ENCODE measurements at places on chromosomes 7 and 10.
A peak's percentile ranks its signal among the peaks of the same experiment; 100 is the strongest.

DNA sequence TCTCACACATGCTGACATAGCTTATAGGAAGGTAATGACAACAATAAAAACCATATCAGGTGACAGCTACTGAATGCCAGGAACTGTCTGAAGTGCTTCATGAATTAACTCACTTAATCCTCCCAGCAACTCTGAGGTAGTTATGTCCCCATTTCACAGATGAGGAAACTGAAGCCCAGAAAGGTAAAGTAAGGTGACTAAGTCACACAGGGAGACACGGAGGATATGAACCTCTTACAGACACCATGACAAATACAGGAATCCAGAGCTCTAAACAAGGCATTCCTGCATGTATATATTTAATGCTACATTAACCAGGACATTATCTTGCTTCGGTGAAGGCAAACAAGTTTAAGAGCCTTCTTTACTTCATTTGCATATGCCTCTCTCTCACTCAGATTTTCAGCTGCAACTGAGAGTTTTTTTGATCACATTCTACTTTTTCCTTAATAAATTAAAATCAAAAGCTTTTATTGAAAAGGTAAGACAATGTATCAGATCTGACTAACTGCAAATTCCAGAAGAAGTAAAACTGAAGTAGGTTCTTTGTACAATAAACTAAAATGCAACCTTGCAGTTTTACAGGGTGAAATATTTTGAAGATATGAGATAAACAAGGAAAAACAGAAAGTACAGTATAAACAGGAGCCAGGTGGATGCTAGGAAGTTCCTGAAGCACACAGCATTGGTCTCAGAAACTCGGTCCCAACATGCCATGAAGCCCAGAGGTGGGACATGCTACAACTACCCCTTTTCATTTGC lies 79.5 kb downstream of the SGMS1 start:
- DNase-seq = no peak

- DNase-seq = no peak
Observed at GRCh38 chr10:133388973-133389818, 4.8 kb upstream of the MTG1 start.

GRCh38 chr10:121851786-121852185 lies 76.0 kb downstream of the ATE1 start:
- no peak for DNase-seq

- no peak for DNase-seq
Observed at GRCh38 chr10:6843481-6843881, 263.4 kb upstream of the PRKCQ start.

DNA sequence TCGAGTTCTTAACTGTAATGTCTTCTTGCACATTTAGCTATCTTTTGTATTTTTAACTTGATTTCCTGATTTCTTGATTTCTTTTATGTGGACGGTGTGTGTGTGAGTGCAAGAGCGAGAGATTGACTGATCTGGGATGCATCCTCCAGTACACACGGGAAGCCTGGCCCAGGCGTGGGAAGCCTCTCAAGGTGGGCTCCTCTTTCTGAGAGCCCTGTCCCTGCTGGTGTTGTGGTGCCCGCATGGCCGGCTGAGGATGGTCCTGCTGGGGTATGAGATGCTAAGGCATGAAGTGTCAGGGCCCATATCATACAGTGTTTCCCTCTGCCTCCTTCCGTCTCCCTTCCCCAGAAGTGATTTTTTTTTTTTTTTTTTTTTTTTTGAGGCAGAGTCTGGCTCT lies 130.8 kb upstream of the TCERG1L start:
- DNase-seq = no peak

- no peak for DNase-seq
Observed at GRCh38 chr10:76543655-76544054, 1094.0 kb downstream of the KCNMA1 start.

DNA sequence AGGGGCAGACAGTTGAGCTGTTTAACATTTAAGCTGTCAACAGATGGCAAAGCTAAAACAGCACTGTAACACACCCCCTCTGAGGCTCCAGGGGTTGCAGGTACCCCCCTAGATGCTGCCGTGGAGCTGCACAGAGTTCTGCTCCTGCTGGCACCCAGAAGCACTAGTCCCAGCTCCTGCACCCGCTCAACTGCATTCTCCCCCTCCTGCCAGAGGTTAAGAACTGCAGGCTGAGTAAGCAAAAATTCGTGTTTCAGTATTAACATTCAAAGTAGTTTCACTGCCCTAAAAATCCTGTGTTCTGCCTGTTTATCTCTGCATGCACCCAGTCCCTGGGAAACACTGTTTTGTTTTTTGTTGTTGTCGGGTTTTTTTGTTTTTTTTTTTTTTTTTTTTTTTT lies 790.8 kb upstream of the KCND2 start:
- DNase-seq = peak; percentile 49

GRCh38 chr10:29465384-29465783 lies 169.4 kb downstream of the SVIL start:
- peak; percentile 30 for DNase-seq

DNA sequence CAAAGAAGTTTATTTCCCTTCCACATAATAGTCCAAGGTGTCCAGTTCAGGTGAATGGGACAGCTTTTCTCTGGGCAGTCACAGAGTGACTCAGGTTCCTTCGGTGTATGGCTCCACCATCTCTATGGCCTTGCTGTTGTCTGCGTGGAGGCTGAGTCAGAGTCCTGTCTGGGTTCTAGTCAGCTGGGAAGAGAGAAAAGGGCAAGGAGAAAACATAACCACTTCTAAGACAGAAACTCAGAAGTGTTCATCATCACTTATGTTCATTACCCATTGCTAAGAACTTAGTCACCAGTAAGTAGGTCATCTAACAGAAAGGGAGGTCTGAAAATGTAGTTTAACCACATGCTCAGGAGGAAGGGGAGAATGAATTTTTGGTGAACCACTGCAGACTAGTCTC lies 32.4 kb upstream of the CCDC7 start:
- no peak for DNase-seq

- DNase-seq = no peak
Observed at GRCh38 chr10:26776258-26776657, 78.8 kb downstream of the PDSS1 start.

DNA sequence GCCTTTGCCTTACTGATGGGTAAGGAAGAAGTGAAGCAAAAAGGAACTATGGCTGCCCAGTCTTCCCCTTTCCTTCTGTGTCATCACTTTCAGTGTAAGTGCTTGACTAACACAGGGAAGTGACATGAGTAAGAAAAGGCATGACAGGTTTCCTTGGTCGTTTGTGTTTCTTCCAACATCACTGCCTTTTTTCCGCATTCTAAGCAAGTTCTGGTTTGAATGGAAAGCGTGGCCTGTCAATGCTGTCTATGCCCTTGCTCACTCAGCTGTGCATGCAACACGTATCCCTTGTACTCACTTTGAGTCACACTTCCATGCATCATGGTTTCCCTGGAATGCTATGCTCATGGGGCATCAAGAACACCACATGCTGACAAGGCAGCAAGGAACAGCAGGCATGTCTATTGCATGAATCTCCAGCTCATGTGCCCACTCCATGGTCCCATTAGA lies 111.8 kb downstream of the OAT start:
- no peak for DNase-seq

GRCh38 chr10:121681997-121682687 lies 83.9 kb upstream of the FGFR2 start:
- DNase-seq = no peak

GRCh38 chr7:102472126-102473041 lies 6.3 kb downstream of the POLR2J start:
- no peak for DNase-seq

GRCh38 chr7:101744588-101744987 lies 72.8 kb upstream of the CUX1 start:
- no peak for DNase-seq

- peak; percentile 56 for DNase-seq
Observed at GRCh38 chr10:3398825-3399646, 226.5 kb upstream of the PITRM1 start.

DNA sequence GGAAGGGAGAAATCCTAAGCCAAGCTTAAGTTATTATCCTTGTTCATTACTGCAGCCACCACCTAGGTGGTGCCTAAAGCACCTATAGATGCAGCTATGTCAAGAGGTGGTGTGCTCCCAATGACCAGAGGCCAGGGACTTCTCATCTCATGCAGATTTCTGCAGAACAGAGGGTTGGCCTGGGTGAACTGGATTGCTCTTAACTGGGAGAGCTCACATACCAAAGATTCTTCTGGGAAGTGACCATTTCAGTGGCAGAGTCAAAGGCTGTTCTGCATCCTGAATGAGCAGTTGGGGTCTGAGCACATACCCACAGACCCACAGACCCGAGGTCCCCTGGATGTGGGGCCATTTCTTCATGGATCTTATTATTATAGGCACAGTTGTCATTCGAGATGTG lies 2.1 kb upstream of the CRHR2 start:
- peak; percentile 68 for DNase-seq

DNA sequence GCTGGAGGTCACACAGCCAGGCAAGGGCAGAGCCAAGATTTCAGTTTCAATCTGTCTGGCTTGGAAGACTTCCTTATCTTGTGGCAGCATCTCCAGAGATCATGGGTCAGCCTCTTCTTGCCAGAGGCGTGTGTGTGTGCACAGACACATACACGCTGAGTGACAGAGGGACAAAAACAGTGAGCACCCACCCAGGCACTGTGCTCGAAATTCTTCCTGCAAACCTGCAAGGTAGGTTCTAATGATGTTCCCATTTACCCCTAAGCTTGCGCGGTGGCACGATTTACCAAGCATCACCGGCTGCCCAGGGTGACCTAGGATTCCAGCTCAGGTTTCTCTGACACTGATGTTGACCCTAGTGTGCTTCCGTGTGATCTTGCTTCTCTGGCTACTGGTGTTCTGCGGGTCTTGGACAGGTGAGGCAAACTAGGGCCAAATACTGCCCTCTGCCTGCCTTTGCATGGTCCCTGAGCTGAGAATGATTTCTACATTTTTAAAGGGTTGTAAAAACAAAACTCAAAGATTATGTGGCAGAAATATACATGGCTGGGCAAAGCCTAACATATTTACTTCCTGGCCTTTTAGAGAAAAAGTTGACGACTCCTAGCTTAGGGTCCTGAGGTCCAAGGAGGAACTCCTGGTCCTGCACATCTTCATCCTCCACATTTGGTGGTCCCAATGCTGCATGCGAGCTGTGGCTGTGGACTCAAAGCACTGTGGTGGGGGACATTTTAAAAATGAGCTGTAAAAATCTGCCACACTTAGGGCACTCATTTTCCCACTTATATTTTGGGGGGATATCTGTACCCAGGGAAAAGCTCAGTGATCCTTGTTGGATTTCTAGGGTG lies 268.5 kb downstream of the RPS24 start:
- peak; percentile 51 for DNase-seq

GRCh38 chr7:45238806-45239205 lies 81.2 kb downstream of the RAMP3 start:
- no peak for DNase-seq

DNA sequence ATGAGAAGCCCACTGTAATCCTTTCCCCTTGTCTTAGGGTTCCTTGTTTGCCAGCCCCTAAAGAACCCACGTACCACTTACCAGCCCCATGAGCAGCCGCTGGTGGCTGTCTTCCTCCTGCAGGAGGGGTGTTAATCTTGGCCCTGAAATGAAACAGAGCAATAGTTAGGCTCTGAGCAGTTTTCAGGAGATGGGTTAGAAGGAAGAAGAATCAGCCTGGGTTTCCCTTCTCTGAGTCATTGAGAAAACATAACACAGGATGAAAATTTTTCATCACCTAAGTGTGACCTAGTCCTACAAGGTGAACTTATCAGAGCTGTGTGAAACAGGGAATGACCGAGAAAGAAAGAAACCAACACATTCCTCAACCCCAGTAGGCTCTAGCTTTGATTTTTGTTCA lies 90.0 kb downstream of the GSAP start:
- no peak for DNase-seq

- DNase-seq = no peak
Observed at GRCh38 chr10:88964869-88965415, 12.4 kb upstream of the ACTA2 start.

DNA sequence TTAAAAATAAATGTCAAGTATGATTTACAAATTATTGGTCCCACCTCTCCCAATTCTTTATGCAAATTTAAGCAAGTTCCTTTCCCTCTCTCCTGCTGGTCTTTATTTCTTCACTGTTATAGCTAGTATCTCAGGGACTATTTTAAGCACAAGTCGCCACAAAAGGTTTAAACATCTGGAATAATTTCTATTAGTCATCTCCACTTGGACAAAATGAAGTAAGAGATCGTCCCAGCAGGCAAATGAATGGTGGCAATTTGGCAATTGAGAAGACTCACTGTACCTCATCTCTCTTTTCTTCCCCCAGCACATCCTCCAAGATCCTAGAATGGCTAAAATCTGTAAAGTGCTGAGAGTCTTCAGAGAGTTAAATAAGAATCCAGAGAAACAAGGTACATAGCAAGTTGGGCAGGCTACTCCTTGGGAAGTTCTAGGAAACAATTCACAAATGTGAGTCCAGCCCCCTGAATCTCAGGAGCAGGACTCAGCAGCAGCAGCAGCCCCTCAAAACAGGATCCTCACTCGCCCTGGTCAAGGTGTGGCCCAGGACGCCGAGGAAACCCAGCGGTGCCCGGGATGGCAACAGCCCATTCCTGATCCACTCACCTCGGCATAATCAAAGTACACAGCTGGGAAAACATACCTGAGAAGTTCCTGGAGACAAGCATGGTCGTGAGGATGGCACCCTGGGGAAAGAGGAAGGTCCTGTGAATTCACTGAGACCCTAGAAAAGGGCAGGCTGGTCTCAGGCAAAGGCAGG lies 30.3 kb upstream of the NDST2 start:
- no peak for DNase-seq

DNA sequence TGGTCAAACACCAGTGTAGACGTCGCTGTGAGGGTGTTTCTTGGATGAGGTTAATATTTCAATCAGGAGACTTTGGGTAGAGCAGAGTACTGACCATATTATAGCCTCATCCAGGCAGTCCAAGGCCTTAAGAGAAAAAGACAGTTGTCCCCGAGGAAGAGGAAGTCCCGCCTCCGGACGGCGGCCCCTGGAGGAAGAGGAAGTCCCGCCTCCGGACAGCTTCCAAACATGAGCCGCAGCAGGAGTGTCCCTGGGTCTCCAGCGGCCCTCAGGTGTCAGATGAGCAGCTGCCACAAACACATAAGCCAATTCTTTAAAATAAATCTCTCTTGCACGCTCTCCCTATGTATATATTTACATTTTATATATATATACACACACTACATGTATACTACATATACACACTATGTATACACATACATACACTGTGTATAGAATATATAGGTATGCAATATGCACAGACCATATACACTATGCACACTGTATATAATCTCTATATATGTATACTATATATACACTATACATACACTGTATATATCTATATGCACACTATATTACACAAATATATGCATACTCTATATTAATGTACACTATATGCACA lies 37.5 kb downstream of the PWWP2B start:
- DNase-seq = peak; percentile 36

DNA sequence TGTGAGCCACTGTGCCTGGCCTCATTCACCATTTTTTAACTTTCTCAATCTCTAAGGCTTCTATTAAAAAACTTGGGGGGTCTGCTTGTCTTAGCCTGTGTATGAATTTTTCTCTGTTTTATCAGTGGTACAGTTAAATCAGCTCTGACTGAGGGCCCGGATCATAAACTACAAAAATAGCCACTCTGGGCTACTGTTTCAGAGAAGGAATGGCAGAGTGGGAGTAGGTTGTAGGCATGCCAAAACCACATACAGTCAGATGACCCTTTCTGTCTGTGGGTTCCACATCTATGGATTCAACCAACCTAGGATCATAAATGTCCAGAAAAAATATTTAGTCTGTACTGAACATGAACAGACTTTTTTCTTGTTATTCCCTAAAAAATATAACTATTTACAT lies 21.3 kb downstream of the TBC1D12 start:
- no peak for DNase-seq

- peak; percentile 11 for DNase-seq
Observed at GRCh38 chr10:90363799-90364483, 493.9 kb downstream of the HTR7 start.

- DNase-seq = no peak
Observed at GRCh38 chr10:76644476-76644875, 993.1 kb downstream of the KCNMA1 start.

- DNase-seq = no peak
Observed at GRCh38 chr7:130134106-130134636, 63.8 kb downstream of the KLHDC10 start.

Data from ELF-1 (cell line).